ENCODE measurements at places on chromosomes 1 and 21. TPM values are rescaled to one million over a fixed set of nuclear protein-coding genes. Genes with fewer than 3 reads are reported as not detected.

DNA sequence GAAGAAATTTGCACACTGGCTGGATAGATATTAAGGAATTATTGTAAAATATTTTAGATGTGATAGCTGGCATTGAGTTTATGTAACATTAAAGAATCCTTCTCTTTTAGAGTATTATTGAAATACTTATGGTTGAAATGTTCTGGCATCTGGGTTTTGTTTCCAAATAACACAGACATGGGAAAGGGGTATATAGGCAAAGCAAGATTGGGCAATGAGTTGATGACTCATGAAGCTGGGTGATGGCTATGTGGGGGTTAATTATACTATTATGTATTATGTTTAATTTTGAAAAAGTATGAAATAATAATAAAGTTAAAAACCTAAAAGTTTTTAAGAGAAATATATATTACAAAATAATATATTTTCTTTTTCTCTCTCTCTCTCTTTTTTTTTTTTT, 12.5 kb upstream of the PTPN14 start:
- no peak for DNase-seq

DNA sequence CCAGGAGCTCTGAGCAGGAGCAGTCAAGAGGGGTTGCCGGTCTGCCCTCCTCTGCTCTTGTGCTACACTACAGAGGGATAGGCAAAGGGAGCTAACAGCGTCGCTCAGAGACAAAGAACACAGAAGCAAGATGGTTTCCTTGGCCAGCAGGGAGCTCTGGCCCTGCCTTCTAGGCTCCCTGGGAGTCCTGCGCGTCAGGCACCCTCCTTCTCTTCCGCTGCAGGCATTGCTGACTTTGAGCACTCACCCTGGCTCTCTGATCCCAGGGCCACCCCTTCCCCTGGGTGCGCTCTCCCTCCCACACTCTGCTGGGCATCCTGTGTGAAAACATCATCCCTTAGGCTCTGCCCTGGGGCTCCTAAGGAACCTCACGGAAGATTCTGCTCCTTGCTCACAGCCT, 489 bp downstream of the TNNI1 start:
- no peak for DNase-seq

The LCE1C gene
- total RNA-seq: not detected

GRCh38 chr1:181255270-181255929, 166.9 kb downstream of the IER5 start:
- DNase-seq: peak; percentile 43

GRCh38 chr1:204744107-204744779, 58.7 kb upstream of the LRRN2 start:
- DNase-seq: no peak

The RTCA gene
- 41.5 TPM for total RNA-seq

The AMIGO1 gene
- 19.3 TPM for total RNA-seq

GRCh38 chr1:109610609-109611307, 8.7 kb downstream of the GNAT2 start:
- DNase-seq: no peak

The VSIG8 gene
- total RNA-seq: not detected

The LPAR3 gene
- 16.9 TPM for total RNA-seq

DNA sequence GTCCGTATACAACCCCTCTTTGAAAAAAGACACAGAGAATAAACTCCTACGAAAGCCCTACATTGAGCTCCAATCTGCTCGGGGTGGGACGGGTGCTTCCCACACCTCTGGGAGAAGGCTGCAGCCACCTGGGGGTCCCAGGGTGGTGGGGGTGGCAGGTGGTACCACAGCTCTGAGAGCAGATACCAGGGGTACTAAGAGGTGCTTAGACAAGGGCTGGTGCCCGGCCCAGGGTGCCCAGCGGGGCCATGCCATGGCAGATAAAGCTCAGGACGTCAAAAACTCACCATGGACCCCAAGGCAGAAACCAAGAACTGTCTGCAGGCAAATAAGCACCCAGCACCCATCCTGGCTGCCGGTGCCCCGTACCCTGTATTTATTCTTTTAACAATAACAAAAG, 75.1 kb downstream of the SPSB1 start:
- DNase-seq: no peak

GRCh38 chr1:110453829-110454228, 2.9 kb downstream of the PROK1 start:
- DNase-seq: no peak

GRCh38 chr1:227219715-227220292, 98.5 kb downstream of the CDC42BPA start:
- DNase-seq: no peak

DNA sequence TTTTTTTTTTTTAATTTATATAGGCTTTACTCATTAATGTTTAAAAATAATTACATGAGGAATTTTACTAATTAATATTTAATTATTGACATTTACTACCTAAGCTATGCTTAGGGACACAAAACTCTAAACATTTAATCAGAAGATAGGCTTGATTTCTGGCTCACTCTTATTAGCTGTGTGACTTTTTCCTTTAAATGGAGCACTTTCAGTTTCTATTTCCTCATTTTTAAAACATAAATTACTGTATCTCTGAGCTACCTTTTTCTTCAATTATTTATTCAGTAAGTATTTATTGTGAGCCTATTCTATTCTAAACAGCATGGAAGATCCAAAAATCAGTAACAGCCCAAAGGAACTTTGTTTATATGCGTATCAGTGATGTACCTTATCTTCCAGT, 40.5 kb downstream of the MAP3K7CL start:
- no peak for DNase-seq

DNA sequence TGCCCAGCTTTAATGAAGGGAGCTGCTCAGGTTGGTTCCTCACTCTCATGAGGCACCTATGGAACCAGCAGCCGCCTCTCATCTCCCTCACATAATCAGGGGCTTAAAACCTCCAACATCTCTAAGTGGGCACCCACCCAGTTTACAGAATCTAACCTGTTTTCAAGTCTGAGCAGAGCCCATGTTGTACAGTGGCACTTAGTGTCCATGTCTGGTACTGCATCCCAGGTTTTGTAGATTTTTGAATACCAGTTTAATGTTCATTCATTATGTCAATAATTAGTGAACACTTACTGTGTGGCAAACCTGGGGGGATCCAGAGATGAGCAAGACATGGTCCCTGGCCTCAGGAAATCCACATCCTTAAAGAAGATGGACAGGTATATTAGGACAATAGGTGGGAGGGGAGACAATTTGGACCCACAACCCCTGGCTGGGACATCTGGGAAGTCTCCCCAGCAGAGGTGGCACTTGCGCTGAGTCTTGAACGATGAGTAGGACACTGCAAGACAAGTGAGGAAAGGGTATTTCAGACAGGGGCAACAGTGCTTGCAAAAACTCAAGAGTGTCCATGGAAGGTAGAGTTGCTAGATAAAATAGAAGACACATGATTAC, 83.3 kb downstream of the LACTBL1 start:
- DNase-seq: no peak

DNA sequence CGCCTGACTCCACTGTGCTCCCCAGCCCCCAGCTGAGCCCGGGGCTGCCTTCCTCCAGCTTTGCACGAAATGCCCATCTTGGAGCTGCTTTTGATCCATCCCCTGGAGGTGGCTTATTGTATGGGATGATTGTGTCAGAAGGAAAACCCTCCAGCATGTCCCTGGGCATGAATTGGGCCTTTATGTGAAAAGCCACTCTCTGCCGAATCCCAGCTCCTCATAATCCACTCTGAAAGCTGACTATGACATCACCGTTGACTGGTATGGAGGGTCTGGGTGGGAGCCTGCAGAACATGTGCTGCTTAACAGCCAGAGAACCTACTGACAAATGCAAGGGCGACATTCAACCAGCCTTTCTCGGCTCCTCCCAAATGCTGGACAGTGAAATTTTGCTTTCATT, 74.6 kb downstream of the NENF start:
- no peak for DNase-seq

DNA sequence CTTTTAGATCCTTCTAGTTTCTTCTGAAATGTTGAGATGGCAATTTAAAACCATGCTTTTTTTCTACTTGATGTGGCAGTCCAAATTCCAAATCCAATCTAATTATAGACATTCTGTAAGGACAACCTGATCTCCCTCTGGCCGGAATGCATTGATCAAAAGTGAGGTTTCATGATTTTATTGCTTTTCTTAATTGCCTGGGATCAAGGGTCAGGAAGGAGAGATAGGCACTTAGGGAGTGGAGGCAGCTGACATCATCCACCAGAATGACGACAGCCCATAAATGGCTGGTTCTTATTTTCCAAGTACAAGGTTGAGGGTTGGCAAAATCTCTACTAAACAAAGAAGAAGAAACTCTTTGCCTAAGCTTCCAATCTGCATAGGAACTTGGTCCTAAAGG, 46.4 kb upstream of the SCCPDH start:
- DNase-seq: no peak

The APH1A gene
- total RNA-seq: 53.6 TPM

The RGSL1 gene
- not detected for total RNA-seq

The KRTAP7-1 gene
- not detected for total RNA-seq

DNA sequence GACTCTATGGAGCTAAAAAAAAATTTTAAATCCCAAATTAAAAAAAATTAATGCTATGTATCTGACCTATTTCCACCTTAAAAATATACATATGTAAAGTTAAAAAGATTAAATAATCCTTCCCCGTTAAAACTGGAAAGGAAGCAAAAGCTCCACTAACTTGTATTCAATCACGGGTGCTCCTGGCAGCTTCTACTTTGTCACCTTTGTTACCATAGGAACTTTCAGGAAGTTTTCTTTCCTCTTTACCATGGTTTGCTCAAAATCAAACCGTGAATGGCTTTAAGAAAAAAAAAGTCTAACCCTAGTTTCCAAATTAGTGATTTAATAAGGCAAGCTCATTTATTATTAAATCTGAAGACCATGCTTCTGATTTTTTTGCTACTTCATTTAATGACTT, 3.5 kb downstream of the GPATCH2 start:
- no peak for DNase-seq

Measured in Right ventricle myocardium superior (tissue), 1 donor.